ENCODE measurements at places on chromosomes 5 and 9. TPM values are rescaled to one million over a fixed set of nuclear protein-coding genes. Genes with fewer than 3 reads are reported as not detected.

The SLC6A7 gene
- not detected for total RNA-seq

The SPINK6 gene
- total RNA-seq = not detected

The NUTM2F gene
- total RNA-seq = not detected

The CCL27 gene
- not detected for total RNA-seq

The IRX1 gene
- total RNA-seq = 7.9 TPM

The KLF9 gene
- total RNA-seq = 30.4 TPM

Data from fibroblast of the aortic adventitia (primary cell).